ENCODE measurements at places on chromosomes 3 and 15. TPM values are rescaled to one million over a fixed set of nuclear protein-coding genes. Genes with fewer than 3 reads are reported as not detected.

CAMKV gene
- not detected for total RNA-seq

ITIH1 gene
- total RNA-seq: not detected

ROBO2 gene
- total RNA-seq: not detected

ABCF3 gene
- total RNA-seq: 64.5 TPM

CMTM8 gene
- 1.4 TPM for total RNA-seq

MORC1 gene
- not detected for total RNA-seq

POLQ gene
- 0.18 TPM for total RNA-seq

TMCO5A gene
- total RNA-seq: not detected

PRICKLE2 gene
- 3.7 TPM for total RNA-seq

SNURF gene
- 3.8 TPM for total RNA-seq

GPR160 gene
- 2.1 TPM for total RNA-seq

GOLGA8R gene
- total RNA-seq: 1.1 TPM

LSMEM2 gene
- not detected for total RNA-seq

MAGEL2 gene
- not detected for total RNA-seq

ITGA11 gene
- total RNA-seq: 1.6 TPM

HRG gene
- 1.1 TPM for total RNA-seq

GXYLT2 gene
- total RNA-seq: not detected

GPR27 gene
- total RNA-seq: 0.39 TPM

BNC1 gene
- not detected for total RNA-seq

SPSB4 gene
- total RNA-seq: not detected

CDHR4 gene
- not detected for total RNA-seq

CLEC3B gene
- total RNA-seq: 23.4 TPM

CPA3 gene
- total RNA-seq: 1.00 TPM

LRRC34 gene
- total RNA-seq: 1.2 TPM

DHFR2 gene
- 2.1 TPM for total RNA-seq

CLPX gene
- total RNA-seq: 116 TPM

CASR gene
- total RNA-seq: not detected

CAND2 gene
- total RNA-seq: 308 TPM

CCDC9B gene
- total RNA-seq: 26.3 TPM

FBLN2 gene
- 36.6 TPM for total RNA-seq

P4HTM gene
- total RNA-seq: 20.5 TPM

GABRB3 gene
- total RNA-seq: 0.91 TPM

CFAP20DC gene
- not detected for total RNA-seq

WDR93 gene
- total RNA-seq: not detected

C3orf20 gene
- not detected for total RNA-seq

SLC22A13 gene
- total RNA-seq: 0.29 TPM

IL17RD gene
- total RNA-seq: 1.4 TPM

ARL14 gene
- not detected for total RNA-seq

IQCB1 gene
- total RNA-seq: 12.7 TPM

SPESP1 gene
- total RNA-seq: 1.5 TPM

LINGO1 gene
- total RNA-seq: not detected

PPCDC gene
- total RNA-seq: 20.2 TPM

LDHAL6B gene
- total RNA-seq: not detected

ZNF620 gene
- 0.33 TPM for total RNA-seq

ADGRG7 gene
- total RNA-seq: not detected

ATP6V1A gene
- total RNA-seq: 21.3 TPM

CCR8 gene
- not detected for total RNA-seq

CLRN1 gene
- not detected for total RNA-seq

B2M gene
- total RNA-seq: 1,043 TPM

ZNF502 gene
- total RNA-seq: 1.8 TPM

IGF2BP2 gene
- total RNA-seq: 2.3 TPM

CNTN6 gene
- total RNA-seq: not detected

SCN5A gene
- total RNA-seq: 2.8 TPM

PLA2G4B gene
- not detected for total RNA-seq

DLEC1 gene
- not detected for total RNA-seq

IRAK2 gene
- 28.6 TPM for total RNA-seq

All from gastrocnemius medialis (tissue), 4 donors.